ENCODE measurements at places on chromosomes 16 and 17.
A peak's percentile ranks its signal among the peaks of the same experiment; 100 is the strongest.

DNA sequence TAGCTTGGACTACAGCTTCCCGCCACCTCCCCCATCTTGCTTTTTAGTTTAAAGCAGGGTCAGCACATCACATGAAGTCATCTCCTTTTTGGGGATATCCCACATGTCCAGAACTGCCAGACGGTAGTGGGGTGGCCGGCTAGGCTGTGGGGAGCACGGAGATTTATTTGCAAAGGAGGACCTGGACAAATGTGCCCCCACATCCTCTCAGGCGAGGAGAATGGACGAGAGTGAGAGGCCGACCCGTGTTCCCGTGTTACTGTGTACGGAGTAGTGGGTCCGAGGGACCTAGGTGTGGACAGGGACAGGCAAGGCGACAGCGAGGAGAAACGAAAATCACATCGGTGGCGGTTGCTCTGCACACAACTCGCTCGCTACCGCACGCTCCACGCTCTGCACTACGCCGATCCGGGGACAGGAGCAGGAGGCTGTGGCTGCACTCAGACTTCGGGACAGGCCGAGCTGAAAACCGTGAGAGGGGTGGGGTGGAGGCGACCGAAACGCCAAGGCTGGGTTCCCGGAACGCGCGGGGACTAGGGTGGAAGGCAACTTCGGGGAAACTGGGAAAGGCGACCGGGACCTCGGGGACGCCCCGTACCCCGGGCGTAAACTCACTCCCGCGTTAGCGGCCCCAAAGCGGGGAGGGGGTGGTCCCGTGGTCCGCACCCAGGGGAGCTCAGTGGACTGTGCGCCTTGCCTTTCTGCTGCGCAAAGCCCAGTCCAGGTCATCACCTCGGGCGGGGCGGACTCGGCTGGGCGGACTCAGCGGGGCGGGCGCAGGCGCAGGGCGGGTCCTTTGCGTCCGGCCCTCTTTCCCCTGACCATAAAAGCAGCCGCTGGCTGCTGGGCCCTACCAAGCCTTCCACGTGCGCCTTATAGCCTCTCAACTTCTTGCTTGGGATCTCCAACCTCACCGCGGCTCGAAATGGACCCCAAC is at the start of gene MT1A:
MT1A (plus strand) TSS at position 853 of the 937 bp plus-strand sequence; CDS start at position 926, 73 bp downstream.
- DNase-seq, result no peak

- no peak for DNase-seq
Observed at GRCh38 chr17:66426397-66427033, 124.1 kb downstream of the PRKCA start.

DNA sequence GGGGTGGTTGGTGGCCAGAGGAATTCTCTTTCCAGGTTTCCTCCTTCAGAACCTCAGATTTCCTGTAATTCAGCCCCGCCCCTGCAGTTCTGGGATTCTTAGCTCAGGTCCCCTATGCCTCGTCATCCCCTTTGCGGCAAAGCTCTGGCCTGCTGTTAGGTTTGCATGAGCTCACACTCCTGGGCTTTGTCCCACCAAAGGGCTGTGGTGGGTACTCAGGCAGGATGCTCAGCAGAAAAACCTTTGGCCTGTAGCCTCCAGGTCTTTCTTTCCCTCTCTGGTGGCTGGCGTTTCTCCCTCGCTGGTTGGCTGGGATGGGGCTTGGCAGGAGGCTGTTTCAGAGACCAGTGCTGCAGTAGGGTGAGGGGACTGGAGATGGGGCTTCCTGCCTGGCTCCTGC is 9.6 kb upstream of the PLEKHG4 start:
- no peak for DNase-seq

GRCh38 chr17:38451030-38451839 is 23.0 kb downstream of the ARHGAP23 start:
- DNase-seq, result no peak

DNA sequence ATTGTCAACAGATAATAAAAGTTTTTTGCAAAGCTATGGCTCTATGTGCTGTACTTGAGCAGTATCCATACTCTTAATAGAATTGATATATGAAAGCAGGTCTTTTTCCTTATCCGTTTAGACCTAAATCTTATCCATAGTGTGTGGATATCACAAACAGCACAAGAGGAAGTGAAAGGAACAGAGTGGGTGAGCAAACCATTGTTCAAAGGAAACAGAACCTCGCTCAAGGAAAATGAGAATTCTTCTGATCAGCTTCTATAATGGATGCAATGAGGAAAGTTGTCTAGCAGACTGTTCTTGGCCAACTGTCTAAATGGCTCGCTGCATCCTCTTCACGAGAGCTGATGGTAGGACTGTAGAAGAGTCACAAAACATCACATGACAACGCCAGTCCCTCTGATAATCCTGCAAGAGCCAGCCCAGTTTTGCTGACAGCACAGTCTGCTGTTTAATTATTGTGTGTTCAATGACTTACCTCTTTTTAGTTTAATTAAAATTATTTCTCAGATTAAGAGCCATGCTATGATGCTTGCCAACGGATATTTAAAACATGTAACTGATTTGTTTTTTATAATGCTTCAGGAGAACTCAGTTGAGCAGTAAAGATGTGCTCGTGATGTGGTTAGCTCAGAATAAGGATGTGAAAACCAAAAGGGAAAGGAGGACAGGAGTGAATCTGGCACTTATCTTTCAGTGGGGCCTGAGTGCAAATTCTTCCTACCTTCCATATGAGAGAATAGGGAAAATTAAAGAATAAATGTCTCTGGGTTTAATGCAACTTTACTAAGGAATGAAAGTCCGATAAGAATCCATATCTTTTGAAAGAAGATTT is 38.5 kb downstream of the WWOX start:
- DNase-seq, result no peak

- DNase-seq, result no peak
Observed at GRCh38 chr16:69620573-69620972, 54.8 kb downstream of the NFAT5 start.

- DNase-seq, result no peak
Observed at GRCh38 chr16:3045758-3046640, at the start of gene MMP25. MMP25 (plus strand) TSS chr16:3046561; CDS start chr16:3046918, 357 bp downstream.

GRCh38 chr17:64186171-64187092 is 56.5 kb upstream of the ERN1 start:
- no peak for DNase-seq

DNA sequence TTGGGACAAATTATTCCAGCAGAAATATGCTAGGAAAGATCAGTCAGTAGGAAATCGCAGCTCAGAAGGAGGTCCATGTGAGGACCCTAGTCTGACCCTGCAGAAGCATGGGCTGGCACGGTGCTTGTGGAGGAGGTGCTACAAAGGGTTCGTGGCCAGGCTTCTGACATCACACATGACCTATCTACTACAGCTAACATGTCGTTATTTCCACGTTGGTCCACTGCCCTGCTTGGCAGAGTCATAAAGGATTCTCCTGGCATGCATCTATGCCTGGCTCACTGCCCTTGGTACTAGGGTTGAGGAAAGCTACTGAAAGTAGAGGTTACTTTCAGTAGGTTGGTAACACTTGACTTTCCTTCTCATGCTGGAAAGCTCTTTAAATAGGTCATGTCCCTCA is 118.1 kb upstream of the SHISA6 start:
- DNase-seq, result no peak

- no peak for DNase-seq
Observed at GRCh38 chr17:8048736-8049135, 9.9 kb downstream of the ALOX15B start.

GRCh38 chr17:82351713-82352488 is 7.1 kb upstream of the TEX19 start:
- DNase-seq, result peak; percentile 91

DNA sequence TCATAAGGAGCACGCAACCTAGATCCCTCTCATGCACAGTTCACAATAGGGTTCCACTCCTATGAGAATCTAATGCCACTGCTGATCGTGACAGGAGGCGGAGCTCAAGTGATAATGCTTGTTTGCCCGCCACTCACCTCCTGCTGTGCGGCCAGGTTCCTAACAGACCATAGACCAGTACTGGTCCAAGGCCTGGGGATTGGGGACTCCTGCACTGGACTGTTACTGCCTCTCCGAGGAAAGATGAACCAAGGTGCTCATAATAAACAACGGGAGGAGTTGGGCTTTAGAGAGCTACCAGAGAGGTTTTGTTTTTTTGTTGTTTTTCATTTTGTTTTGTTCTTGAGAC is 58.2 kb downstream of the TK2 start:
- DNase-seq, result no peak

- DNase-seq, result no peak
Observed at GRCh38 chr17:65453204-65453931, 108.1 kb downstream of the AXIN2 start.

- no peak for DNase-seq
Observed at GRCh38 chr17:41065829-41066624, at the start of gene KRTAP2-4. KRTAP2-4 (minus strand) TSS chr17:41065879; CDS start chr17:41065845, 34 bp downstream.

GRCh38 chr17:8126491-8127066 is 2.7 kb upstream of the HES7 start:
- peak; percentile 42 for DNase-seq

GRCh38 chr17:29567304-29567553 is 392 bp upstream of the ABHD15 start:
- DNase-seq, result no peak

DNA sequence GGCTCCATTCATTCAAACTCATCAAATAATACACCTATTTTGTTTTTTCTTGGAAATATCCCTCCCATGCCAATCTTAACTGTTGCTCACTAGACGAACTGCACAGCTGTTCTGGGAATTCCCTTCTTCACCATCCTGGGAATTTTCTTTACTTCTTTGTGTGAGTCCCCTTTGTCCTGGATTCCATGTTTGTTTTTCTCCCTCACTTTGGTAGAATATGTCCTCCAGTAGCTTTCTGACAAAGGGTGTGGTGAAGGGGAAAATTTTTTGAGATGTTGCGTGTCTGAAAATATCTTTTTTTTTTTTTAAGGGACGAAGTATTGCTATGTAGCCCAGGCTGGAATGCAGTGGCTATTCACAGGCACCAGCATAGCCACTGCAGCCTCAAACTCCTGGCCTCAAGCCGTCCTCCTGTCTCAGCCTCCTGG is 17.2 kb upstream of the UTP6 start:
- DNase-seq, result no peak

DNA sequence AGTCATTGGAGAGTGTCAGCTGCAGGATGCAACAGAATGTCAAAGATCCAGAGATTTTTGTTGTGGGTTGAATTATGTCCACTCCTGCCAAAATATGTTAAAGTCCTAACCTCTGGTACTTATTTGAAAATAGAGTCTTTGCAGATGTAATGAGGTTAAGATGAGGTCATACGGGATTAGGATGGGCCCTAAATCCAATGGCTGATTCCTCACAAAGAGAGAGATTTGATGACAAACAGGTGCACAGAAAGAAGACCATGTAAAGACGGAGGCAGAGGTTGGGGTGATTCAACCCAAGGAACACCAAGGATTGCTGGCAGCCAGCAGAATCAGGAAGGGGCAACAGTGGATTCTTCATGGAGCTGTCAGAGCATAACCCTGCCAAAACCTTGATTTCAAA is 34.5 kb upstream of the USP22 start:
- DNase-seq, result no peak

DNA sequence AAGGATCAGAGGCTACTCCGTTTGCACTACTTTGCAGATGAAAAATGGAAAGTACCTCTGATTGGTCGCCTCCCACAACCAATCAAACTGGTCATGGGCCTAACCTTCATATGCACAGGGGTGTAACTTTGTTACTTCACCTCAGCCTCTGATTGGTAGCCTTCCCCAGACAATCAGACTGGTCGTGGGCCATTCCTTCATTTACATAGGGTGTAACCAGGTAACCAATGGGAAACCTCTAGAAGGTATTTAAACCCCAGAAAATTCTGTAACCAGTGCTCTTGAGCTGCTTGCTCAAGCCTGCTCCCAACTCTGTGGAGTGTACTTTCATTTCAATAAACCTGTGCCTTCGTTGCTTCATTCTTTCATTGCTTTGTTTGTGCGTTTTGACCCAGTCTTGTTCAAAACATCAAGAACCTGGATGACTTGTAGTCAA is 39.2 kb upstream of the USP22 start:
- no peak for DNase-seq

DNA sequence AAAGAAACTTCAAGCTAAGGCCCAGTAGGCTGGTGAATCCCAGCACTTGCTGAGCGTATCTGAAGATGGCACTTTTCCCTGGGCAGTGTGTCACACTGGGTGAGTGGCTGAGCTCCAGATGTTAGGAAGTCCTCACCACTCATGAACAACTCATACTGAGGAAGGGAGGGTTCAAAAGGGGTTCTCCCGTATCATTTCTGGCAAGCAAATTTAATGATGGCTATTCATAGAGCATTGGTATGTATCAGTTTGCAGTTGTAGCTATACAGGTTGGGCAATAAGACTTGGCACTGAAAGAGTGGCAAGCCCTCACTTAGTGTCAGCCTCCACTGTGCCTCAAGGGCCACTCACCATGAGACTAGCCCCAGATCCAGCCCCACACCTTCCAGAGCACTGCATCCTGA is 10.7 kb downstream of the GFOD2 start:
- no peak for DNase-seq

DNA sequence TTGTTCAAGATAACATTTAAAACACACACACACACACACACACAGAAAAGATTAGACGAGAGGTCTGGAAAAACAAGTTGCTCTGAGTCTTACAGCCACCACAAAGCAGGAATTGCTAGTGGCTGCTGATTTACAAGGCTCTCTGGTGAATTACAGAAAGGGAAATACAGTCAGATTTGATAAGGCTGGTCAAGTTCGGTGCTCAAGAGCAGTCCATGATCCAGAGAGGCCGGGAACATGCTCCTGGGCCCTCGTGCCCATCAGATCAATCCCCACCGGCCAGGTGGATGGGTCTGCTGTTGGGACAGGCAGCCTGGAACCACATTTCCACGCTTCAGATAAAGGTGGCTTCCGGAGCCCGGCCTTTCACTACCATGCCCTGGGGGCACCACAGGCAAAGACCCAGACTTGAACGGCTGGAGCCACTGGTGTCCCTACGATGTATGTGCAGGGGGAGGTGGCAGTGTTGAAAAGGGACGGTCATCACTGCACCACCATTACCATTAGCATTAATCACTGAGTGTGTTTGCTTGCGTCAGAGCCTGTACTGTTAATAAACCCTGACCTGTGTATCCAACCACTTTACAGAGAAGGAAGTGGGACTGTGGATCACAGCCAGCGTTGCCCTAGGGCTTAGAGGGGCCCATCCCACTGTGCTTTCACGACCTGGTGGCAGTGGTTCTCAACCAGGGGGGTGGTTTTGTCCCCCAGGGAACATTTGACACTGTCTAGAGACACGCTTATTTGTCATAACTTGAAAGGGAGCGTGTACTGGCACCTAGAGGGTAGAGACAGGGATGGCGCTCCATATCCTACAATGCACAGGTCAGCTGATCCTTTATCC is 95.1 kb downstream of the XYLT1 start:
- DNase-seq, result no peak

- DNase-seq, result no peak
Observed at GRCh38 chr17:38460716-38461630, 32.7 kb downstream of the ARHGAP23 start.

All from NCI-H1694 treated with DMSO at 0.1 percent for 48 hours (cell line).